ENCODE measurements at places on chromosomes 2 and 18.

DNA sequence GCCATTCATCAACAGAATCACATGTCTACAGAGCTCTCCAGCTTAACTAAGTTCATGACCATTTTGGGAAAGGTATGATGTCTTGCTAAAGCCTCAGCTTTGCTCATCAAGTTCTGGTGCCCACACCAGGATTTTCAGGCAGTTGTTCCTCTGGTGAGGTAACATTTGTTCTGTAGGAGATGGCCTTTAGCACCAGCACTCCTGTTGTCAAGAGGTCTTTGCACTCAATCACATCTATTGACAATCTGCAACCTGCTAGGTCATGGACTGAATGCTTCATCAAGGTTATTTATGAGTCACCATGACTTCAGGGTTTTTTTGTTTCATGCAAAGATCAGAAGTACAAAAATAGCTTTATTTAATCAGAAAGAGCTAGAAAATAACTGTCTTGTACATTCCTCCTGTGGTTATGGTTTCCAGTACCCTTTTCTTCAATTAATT is 36.6 kb upstream of the VIT start:
- DNase-seq = no peak

DNA sequence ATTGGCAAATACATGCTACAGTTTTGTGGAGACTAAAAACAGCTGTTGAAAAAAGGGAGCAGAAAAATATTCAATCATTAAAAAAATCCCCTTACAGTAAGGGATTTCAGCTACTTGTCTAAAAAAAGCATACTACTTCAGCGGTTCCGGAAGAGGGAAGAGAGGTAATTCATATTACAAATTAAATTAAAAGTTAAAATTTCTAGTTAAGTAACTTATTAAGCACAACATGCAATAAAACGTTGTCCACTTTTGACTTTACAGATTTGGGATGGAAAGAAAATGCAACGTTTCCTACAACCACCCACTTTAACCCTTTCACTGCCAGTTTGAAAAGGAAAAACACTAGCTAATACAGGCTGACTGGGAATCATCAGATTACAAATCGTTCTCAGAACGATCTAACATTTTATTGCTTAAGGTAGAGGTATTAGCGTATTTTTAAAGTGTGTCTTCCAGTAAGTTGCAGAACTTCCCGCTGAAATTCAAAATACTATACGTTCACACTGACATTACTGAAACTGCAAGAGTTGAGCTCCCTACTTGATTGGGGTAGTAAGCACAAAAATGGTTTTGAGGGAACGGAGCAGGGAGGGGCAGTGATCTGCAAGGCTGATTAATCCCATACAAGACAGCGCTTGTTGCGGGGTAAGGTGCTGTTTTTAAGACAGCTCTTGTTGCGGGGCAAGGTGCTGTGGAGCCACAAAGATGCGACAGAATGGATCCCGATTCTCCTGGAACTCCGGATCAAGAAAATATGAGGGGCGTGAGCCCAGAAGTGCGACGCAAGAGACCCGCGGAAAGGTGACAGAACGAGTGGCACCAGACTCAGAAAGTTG is 743 bp downstream of the HADHA start:
- no peak for DNase-seq

DNA sequence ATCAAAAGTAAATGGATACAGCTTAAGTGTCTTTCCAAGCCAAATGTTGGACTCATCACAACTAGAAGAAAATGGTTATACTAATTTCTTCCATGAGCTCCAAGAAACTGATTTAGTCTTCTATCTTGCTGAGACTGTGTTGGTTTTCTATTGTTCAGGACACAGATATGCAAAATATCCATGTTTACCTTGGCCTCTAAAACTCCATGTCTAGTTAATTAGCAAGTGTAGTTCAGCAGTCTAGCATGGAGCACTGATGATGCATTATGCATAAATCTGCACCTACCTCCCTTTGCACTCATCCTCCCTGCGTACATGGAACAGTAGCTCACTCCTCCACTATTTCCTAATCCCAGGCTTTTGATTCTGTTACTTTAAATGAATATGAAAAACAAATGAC is 731.4 kb upstream of the CHAC2 start:
- peak; percentile 64 for DNase-seq

DNA sequence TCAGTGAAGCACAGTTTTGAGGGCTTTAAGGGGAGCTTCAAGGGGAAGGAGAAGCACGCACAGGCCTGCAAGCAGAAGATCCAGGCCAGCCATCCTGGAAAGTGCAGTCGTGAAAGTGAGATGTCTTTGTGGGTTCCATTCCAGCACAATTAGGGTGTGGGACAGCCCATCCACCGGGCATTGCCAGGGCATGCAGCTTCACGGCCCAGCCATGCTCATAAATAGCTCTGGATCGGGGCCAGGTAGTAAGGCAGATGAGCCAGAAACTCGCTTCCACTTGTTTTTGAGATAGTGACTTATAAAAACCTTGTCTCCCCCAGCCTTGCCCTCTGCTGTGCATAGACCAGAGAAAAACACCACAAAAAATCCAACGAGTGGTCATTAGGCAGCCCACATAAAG is 21.0 kb downstream of the KDSR start:
- DNase-seq = no peak

DNA sequence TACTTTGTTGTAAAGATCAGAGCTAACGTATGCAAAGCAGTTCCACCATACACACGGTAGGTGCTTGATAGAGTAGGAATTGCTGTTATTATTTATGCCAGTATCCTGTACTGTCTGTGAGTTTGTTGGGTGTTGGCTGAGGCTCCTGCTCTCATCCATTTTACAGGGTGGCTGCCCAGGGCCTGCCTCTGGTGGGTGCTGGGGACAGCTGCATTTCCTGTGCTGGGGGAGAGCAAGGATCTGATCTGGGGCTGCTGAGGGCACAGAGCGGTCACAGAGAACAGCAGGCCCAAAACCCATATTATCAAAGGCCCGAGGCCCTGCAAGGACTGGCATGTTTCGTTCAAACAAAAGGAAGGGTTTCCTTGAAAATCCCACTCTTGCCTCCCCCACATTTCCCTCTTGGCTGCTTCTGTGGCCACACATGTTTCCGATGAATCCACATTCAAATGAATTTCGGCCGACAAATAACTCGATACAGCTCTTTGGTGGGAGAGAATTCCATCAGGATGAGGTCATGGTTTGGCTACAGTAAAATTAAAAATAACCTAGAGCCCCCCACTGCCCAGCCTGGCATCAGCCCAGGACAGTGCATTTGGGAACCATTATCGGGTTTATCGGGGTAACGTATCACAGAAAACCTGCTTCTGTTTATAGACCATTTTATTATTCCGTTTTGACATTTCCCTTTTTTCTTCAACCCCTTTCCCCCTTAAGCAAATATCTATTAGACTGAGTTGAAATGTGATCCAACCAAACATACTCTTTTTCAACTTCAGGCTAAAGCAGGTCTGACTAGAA is 143.4 kb downstream of the CYRIA start:
- peak; percentile 68 for DNase-seq

Data from fibroblast of skin of left biceps (primary cell).